DMS 273 treated with DMSO at 0.1 percent for 48 hours (cell line): ENCODE measurements at places on chromosomes 13 and 19.
A peak's percentile ranks its signal among the peaks of the same experiment; 100 is the strongest.

DNA sequence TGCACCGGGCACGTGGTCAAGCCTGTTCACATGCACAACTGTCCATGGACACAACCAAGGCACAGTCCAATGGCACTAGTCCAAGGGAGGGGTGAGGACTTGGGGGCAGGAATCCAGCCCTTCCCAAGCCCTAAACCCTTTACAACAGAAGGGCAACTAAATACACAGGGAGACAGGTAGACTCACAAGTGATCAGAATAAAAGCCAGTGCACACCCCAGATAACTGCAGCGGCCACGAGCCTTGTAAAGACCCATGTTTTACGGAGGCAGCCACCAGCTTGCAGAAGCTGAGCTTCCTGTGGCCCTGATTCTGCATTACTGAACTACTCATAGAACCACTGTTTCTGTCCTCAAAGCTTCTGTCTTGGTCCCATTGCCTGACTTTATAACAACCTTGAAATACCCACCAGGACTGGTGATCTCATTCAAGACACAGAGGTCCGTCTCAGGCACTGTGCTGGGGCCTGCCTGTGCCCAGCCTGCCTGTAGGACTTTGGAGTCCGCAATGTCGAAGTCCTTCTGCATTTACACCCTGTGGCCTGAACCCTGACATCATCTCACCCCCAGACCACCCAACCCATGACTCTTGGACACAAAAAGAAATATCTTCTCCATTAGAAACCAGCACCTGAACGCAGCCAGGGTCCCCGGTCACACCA, 181.2 kb downstream of the COL4A1 start:
- no peak for DNase-seq

GRCh38 chr13:23159205-23159759, 21.5 kb upstream of the SGCG start:
- DNase-seq = no peak

DNA sequence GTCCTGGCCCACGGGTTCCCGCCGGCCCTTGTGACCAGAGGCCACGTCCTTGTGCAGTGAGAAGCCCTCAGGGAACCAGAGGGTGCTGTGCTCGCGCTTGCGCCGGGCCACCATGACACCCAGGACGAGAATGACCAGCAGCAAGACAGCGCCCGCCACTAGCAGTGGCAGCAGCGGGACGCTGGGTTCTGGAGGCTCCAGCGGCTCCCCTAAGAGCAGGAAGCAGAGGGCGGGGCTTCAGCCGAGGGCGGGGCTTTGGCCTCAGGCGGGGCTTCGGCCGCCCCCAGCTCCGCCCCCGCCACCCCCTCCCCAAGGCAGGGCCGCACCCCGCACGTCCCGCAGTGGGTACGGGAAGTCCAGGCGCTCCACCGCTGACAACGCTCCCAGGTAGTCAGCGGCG, 30.4 kb downstream of the NOTCH3 start:
- DNase-seq = no peak

DNA sequence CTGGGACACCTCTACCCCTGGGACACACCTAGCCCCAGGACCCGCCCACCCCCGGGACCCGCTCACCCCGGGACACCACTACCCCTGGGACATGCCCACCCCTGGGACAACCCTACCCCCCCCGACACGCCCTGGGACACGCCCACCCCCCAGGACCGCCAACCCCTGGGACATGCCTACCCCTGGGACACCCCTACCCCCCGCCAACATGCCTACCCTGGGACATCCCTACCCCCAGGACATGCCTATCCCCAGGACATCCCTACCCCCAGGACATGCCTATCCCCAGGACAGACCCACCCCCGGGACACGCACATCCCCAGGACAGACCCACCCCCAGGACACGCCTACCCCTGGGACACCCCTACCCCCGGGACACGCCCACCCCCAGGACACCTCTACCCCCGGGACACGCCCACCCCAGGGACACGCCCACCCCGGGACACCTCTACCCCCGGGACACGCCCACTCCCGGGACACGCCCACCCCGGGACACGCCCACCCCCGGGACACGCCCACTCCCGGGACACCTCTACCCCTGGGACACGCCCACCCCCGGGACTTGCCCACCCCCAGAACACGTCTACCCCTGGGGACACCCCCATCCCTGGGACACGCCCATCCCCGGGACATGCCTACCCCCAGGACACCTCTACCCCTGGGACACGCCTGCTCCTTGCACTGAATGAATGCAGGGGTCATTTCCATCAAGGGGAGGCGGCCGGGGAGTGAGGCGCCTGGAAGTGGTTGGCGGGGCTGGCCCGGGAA, 32.3 kb downstream of the ADPRHL1 start:
- DNase-seq = no peak

GRCh38 chr19:58279042-58279924, 528 bp downstream of the ZNF8 start:
- peak; percentile 52 for DNase-seq

DNA sequence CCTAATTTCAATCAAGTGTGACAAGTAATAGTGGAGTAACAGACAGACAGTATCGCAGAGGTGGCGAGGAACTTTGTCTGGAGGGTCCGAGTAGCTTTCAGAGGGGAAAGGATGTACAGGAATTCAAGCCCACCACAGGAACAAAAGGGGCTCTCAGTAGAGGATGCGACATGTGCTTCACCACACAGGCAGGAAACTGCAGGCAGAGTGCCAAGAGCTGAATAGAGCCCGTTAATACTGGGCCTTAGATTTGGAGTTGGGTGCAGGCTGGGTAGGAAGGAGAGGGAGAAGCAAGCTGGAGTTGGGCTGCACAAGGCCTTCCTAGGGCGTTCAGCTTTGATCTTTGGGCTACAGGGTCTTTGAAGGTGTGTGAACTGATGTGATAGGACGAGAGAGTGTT, 1.2 kb downstream of the CCDC70 start:
- DNase-seq = no peak

GRCh38 chr13:100589178-100589725, 663 bp upstream of the GGACT start:
- no peak for DNase-seq

DNA sequence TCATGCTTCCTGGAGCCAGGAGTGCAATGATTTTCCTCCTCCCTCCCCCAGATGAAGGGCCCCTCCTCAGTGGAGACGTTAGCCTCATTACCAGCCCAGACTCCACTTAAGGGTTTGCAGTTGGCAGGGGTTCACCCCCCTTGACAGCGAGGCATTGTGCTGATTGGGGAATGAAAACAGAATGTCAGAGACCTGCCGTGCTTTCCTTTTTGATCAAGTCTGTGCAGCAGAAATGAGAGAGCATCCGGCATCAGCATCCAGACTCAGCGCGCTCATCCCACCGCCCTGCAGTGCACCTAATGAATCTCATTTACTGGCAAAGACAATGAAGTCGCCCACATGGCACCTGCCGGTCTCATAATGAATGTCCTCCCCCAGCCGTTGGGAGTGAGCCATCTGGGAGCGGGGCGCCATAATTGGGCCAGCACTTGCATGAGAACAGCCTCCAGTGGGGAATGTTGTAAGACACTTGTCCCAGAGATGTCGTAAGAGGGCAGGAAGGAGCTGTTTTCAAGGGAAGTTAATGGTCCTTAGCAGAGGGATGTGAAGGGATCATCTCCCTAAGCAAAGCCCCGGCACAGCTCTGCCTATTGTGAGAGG, 98.3 kb upstream of the UQCRFS1 start:
- DNase-seq = peak; percentile 54

DNA sequence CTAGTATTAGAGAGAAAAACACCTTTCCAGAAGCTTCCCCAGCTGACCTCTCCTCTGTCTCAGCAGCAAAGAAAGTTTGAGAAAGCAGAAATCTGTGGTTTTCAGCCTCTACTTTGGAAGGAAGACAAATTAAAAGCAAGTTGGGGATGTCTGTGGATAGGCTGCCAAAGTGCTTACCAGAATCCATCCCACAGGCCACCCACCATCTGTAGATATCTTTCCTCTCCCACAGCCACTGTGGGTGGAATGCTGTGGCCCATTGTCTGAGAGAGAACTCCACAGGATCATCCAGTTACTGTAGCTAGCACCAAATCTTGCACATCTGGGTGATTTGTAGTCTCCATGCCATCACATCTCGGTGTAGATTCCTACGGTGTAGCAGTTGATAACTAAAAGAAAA, 133.5 kb downstream of the DNAJC15 start:
- no peak for DNase-seq

DNA sequence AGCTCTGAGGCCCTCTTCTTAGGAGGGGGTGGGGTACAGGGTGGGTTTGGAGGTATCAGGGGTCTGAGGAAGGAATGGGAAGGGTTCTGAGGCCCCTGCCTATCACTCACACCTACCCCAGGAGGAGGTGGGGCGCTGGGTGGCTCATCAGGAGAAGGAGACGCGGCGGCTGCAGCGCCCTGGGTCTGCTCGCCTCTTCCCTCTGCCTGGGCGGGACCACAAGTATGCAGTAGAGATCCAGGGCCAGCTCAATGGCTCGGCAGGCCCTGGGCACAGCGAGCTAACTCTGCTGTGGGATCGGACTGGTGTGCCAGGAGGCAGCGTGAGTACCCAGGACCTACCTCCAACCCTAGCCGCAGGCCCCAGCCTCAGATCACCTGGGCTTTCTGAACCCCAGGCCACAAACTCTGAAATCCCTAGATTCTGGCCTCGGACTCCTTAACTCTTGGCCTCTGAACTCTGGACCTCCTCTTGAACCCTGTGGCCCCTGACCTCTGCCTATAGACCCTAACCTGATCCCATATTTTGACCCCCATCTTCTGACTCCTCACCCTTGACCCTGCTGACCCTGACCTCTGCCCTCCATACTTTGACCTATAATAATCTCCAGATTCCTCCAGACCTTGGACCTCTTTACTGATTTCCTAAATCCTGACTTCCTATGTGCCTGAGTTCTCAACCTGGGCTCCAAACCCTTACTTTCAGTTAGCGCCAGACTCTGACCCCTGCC, 24.1 kb downstream of the MEGF8 start:
- DNase-seq = no peak

DNA sequence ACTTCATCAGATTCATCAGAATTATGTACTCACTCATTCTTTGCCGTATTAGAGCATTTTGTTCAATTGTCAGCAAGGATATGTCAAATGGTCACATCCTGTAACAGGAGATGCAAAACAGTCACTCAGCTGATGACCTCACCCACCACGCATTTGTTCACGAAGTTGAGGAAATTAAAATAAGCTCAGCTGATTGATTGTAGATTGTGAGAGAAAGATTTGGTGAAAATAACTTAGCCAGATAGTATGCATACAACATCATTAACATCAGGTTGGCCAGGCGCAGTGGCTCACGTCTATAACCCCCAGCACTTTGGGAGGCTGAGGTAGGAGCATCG, 22.6 kb upstream of the CDC16 start:
- no peak for DNase-seq

GRCh38 chr13:44088991-44089413, 209.3 kb downstream of the LACC1 start:
- no peak for DNase-seq

DNA sequence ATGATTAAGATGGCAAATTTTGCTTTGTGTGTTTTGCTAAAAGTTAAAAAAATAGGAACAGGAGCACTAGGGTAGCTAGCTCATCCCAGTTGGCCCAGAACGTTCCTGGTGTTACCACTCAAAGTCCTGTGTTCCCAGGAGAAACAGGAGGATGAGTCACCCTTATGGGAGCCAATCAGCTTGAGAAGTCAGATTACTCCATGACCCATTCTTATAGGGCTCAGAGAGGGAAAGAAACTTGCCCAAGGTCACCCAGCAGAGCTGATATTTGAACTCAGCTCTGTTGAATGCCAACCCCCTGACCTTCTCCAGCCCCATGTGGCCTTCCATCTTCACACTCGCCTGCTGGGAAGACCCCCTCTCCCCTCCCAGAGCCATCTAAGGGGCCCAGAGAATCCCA, 13.0 kb downstream of the NMRK2 start:
- no peak for DNase-seq
